Activated T-cell treated with anti-CD3 and anti-CD28 coated beads for 24 hours (primary cell): ENCODE measurements at places on chromosomes 6 and 20.
A peak's percentile ranks its signal among the peaks of the same experiment; 100 is the strongest.

- DNase-seq: no peak
These were observed 20.2 kb downstream of the GPR6 start for GRCh38 chr6:109998159-109998785.

GRCh38 chr6:113411011-113411410 is 446.1 kb upstream of the MARCKS start:
- DNase-seq: no peak

- peak; percentile 50 for DNase-seq
These were observed 35.5 kb downstream of the DHX35 start for GRCh38 chr20:38997622-38998021.

- DNase-seq: no peak
These were observed 17.2 kb upstream of the TMX4 start for GRCh38 chr20:8036771-8037170.

DNA sequence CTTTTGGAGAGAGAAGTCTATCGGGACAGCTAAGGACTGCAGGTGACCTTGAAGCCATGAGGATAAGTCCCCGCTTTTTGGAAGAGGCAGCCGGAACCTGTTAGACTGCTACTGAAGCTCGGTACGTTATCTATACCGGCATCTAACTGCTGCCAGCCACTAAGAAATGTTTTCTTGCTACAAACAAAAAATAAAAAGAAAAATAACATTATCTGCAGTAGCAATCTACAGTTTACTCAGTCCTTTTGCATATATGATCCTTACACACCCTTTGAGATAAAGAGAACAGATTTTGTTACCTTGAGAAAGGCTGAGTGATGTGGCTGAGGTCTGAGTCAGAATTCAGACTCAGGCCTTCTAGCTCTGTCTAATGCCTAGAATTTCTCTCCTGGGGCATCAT is 314.6 kb downstream of the CDH26 start:
- no peak for DNase-seq

GRCh38 chr6:142336787-142337186 is 35.0 kb downstream of the ADGRG6 start:
- DNase-seq: no peak

GRCh38 chr6:146911635-146912215 is 292.5 kb upstream of the STXBP5 start:
- DNase-seq: no peak

DNA sequence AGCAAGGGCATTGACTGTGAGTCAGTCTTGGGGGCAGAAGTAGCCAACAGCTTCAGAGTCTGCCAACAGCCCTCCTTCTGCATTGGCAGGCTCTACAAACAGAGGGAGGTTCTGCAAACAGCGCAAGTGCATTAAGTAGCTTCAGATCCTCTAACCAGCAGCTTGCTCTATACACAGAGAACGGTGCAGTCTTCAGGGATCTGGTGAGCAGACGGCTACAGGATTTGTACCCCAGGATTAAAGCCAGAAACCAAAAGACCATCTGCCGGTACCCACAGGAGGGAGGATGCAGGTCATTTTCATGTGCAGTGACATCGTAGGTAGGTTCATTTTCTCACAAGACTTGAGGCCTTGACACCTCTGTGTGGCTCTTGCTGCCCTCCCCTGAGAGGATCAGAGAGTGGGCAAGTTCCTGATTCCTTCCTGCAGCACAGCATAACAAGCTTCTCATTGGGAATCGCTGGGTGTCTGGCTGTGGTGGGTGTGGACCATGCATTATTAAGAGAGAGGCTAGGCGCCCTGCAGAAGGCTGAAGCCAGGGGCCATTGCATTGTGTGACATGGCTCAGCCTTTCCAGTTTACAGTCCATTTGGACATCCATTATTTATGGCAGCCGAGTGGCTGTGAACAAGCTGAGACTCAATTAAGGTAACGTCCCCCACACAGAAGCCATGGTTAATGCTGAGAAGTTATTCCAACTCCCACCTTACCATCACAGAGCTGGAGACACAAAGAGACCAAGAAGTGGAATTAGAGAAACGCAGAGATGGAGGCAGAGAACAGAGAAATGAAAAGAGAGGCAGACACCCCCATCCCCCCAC is 250.0 kb downstream of the LRFN2 start:
- no peak for DNase-seq

DNA sequence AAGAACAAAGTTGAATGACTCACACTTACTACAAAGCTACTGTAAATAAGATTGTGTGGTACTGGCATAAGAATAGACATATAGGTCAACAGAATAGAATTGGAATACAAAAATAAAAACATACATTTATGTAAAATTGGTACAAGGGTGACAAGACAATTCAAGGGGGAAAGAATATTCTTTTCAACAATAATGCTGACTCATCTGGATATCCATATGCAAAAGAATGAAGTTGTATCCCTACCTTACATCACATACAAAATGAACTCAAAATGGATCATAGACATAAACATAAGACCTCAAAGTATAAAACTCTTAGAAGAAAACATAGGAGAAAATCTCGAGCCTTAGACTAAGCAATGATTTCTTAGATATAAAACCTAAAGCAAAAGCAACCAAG is 50.9 kb downstream of the TRMT6 start:
- DNase-seq: no peak

DNA sequence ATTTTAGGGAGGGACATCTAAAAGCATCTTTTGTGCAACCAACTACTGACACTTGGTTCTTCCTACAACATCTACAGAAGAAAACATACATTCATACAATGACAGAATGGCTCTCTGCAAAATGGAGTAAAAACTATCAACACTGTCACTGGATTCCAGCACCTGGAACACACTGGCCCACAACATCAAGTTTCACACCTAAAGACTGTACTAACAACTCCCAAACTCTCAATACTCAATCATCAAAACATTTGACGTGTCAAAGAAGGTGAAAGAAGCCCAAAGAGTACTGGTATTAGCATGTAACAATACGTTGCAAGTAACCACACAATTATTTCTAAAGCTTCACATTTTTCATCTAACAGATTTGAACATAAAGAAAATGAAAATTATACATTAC is 2.1 kb downstream of the CPNE1 start:
- no peak for DNase-seq

GRCh38 chr20:62501801-62502495 is 26.2 kb upstream of the GATA5 start:
- peak; percentile 69 for DNase-seq

DNA sequence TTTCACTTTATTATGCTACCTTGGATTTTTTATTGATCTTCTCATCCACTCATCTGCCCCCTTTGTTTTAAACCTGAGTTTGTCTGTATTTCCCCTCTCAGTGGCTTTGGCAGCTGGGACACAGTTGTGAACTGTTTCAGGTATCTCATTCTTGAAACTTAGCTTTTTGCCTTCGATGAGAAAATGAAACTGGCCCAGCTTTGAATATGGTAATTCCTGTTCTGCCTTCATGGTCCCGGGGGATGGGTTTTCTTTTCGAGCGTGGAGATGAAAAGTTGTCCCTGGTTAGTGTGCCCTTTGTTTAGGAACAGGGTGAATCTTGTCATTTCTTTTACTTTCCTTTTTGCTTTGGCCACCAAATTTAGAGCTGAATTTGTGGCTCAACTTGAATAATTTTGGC is 25.6 kb downstream of the DHX35 start:
- DNase-seq: no peak

DNA sequence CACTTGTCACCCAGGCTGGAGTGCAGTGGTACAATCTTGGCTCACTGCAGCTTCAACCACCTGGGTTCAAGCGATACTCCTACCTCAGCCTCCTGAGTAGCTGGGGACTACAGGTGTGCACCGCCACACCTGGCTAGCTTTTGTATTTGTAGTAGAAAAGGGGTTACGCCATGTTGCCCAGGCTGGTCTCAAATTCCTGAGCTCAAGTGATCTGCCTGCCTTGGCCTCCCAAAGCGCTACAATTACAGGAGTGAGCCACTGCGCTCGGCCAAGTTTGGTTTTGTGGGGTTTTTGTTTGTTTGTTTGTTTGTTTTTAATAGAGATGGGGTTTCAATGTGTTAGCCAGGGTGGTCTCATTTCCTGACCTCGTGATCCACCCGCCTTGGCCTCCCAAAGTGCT is 12.3 kb downstream of the LOC128125822 start:
- no peak for DNase-seq

GRCh38 chr6:35429463-35429862 is 22.7 kb upstream of the FANCE start:
- DNase-seq: no peak

DNA sequence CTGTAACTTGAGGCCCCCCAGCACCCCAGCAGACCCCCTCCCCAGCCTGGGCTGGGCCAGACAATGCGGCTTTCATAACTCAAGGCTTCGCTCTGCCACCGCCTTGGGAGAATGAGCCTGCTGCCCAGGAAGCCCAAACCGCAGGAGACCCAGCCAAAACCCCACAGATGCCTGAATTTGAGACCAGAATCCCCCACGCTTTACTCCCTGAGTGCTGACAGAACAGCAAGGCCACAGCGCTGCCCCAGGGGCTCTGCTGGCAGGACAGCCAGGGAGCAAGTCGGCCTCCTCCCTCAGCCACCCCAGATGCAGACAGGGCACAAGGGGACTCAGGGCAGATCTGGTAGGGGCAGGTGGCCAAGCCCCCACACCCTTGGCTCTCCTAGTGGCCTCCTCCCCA is 2.2 kb downstream of the MDFI start:
- no peak for DNase-seq

DNA sequence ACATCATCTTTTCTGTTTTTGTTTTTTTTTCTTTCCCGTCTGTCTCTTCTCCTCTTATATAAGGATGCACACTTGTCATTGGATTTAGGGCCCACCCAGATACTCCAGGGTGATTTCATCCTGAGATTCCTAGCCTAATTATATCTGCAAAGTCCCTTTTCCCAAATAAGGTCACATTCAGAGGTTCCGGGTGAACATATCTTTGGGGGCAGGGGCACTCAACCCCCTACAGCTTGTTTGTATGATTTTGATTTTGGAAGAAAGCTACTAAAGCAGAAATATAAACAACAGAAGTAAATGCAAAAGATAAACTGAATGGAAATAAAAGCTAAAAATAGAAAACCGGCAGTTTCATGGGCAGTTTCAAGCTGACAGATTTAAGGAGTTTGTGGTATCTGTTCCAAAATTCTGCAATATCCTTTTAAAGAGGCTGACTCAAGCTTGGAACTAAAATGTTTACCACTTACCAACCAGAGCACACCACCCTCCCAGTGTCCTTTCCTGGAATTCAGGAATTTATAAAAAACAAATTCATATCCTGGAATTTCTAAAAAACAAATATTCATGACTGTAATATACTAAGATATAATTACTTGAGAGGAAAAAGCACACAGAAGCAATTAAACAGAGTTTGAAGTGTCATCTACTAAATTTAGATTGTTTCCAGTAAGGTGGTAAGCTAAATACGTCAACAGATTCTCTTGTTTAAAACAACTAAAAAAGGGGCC is 100.0 kb upstream of the CARMIL1 start:
- DNase-seq: no peak

GRCh38 chr6:37365791-37366190 is 12.0 kb downstream of the RNF8 start:
- no peak for DNase-seq

GRCh38 chr20:62814060-62814708 is 2.7 kb upstream of the COL9A3 start:
- DNase-seq: no peak

DNA sequence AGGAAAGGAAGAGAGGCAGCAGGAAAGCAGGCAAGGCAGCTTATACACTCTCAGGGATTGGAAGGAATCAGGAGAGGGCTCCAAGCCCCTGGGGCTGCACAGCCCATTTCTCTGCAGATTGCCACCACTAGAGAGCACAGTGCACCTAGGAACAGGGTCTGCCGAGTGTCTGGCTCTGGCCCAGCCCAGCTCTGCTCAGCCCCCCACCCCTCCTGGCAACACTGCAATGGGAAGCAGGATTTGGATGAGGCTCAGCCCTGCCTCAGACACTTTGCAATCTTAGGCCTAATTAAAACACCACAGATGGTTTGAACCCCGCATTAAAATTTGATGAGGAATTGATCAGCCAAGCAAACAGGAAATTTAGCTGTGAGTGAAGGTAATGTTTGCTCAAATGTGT is 252.7 kb downstream of the DHX35 start:
- no peak for DNase-seq

GRCh38 chr20:58707770-58708169 is 15.2 kb downstream of the NPEPL1 start:
- no peak for DNase-seq

- no peak for DNase-seq
These were observed 106.5 kb downstream of the LRFN2 start for GRCh38 chr6:40480678-40481077.

- no peak for DNase-seq
These were observed 609.8 kb downstream of the RFPL4B start for GRCh38 chr6:112956696-112957535.

DNA sequence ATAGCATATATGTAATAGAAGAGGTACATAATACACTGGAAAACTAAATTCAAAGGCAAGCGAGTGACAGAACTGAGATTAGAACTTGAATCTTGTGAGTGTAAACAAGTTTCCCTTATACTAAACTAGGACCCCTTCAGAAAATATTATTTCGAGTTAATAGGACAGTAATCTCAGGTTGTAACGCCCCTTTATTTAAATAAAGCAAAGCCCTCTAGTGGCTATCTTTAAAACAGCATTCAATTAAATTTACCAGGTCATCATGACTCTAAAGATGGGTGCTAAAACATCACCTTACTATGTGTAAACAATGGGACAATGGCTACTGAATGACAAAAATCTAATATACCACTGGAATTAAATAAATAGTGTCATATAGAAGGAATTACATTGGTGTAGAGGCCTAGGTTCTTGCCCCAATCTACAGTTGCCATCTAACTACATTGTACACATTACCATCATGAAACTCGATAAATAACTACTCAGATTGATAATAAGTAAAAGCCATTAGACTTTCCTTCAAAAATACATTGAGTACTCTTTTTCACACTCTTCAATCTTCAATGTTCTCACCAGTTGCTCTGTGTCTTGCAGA is 255.4 kb upstream of the IRAK1BP1 start:
- DNase-seq: no peak

DNA sequence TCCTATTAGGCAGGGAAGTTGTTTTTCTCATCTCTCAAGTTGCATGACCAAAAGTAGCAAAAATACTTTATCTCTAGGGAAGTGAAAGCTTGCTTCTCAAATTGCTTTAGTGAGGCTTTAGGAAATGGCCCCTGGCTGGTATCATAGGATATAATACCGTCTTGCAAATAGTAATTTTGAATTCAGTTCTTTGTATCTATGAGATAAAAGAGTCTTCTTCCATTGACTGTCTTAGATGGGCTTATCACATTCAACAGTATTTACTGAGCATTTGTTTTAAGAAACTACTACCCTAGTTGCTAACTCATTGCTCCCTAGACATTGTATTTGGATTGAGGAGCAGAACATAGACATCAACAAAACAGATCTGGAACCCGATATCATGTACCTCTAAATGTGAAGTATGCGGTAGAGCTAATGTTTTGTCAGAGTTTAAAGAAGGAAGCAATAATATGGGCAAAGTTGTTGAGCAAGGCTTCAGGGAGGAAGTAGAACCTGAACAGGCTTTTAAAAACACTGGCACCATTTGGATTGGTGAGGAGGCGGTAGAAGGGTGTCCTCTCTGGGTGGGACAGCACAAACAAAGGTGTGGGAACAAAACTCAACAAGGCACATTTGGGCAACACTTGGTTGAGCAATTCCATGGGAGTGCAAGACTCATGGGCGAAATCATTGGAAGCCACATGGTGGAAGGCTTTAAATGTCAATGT is 101.5 kb downstream of the SGK1 start:
- DNase-seq: no peak
